ENCODE measurements at places on chromosomes 4 and X.
A peak's percentile ranks its signal among the peaks of the same experiment; 100 is the strongest.

GRCh38 chr4:10085828-10086505, 30.6 kb downstream of the WDR1 start:
- DNase-seq: no peak

GRCh38 chrX:46737041-46737440, 21.9 kb downstream of the SLC9A7 start:
- no peak for DNase-seq

GRCh38 chrX:70527053-70527452, 82.4 kb downstream of the DLG3 start:
- DNase-seq: no peak

DNA sequence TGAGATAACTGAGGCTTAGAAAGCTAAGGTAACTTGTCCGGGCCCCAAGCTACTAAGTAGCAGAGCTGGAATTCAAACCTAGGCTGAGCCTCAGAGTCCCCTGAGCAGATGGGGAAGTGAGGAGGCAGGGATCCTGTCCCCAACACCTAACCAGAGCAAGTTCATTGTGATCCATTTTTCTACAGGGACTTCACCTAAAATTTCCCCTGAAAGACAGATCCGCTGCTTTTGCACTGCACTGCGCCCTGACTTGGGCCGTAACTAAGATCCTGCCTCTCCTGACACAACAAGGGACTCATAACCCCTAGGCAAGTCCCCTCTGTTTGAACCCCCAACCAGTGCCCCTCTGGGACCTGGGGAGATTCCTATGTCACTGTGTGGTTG, 25.6 kb upstream of the MTM1 start:
- no peak for DNase-seq

- DNase-seq: no peak
These were observed 148.7 kb upstream of the KIT start for GRCh38 chr4:54509057-54509456.

DNA sequence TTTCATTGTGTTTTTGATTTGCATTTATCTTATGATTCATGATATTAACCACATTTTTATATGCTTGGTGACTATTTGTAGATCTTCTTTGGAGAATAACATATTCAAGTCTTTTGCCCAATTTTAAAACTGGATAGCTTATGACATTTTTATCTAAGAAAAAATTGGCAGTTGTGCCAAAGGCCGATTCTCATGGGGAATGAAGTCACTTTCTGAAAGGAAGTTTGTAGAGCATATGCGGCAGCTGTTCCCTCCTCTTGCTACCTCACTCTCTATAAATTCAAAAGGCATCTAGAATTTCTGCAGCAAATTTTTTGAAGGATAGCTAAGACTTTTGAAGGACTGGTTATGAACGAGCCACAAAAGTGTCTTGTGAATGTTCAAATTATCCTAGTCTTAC, 2353.5 kb downstream of the ARAP2 start:
- DNase-seq: no peak

GRCh38 chrX:111114806-111115205, 18.8 kb downstream of the PAK3 start:
- DNase-seq: peak; percentile 22

GRCh38 chr4:13368217-13368616, 115.9 kb downstream of the RAB28 start:
- DNase-seq: no peak

- peak; percentile 20 for DNase-seq
These were observed 168.4 kb upstream of the GK2 start for GRCh38 chr4:79576429-79576753.

- no peak for DNase-seq
These were observed 1328.3 kb downstream of the C4orf33 start for GRCh38 chr4:130424211-130424610.

- DNase-seq: no peak
These were observed 35.4 kb downstream of the TBC1D14 start for GRCh38 chr4:6945052-6945409.

DNA sequence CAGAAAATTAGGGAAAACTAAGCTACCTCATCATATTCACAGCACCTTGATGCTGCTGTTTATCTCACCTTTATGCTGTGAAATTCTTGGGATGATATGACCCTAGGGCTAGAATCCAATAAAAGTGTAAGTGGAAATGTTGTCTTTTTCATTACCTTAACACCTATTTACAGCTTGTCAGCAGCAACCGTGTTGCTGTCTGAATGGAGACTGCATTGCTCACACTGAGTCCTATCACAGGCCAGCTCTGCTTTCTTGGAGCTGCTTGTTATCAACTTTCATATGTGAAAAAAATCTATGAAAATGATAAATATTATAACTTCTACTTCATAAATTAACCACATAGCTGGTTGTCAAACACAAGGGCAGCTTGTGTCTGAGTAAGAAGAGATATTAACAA, 789.5 kb downstream of the TECRL start:
- DNase-seq: no peak

DNA sequence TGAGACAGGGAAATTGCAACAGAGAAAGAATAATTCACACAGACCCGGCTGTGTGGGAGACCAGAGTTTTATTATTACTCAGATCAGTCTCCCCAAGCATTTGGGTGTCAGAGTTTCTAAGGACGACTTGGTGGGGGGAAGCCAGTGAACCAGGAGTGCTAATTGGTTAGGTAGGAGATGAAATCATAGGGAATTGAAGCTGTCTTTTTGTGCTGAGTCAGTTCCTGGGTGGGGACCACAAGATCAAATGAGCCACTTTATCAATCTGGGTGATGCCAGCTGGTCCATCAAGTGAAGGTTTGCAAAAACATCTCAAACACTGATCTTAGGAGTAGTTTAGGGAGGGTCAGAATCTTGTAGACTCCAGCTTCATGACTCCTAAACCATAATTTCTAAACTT, 560.7 kb downstream of the ADGRL3 start:
- DNase-seq: no peak

- DNase-seq: no peak
These were observed 11.4 kb downstream of the HSPA4L start for GRCh38 chr4:127793528-127793927.

- DNase-seq: no peak
These were observed 210.5 kb upstream of the NEIL3 start for GRCh38 chr4:177099211-177099610.

DNA sequence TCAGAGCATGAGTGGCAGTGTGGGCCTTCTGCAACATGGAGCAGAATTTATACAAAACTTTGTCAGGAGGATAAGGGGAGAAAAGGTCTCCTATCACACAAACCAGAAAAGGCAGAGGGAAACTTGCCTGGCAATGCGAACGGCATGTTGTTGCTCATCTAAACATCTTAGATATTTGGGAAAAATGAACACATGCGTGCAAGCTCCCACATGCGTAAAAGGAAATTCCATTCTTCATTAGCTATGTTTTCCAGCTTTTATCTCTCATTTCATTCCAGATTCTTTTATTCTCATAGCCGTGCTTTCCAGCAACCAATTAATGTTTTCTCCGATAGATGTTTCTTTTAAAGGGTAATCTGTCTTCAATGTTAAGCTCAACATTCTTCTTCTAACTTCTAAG, 31.3 kb upstream of the GBA3 start:
- no peak for DNase-seq

GRCh38 chrX:101206471-101206870, 13.1 kb upstream of the DRP2 start:
- peak; percentile 23 for DNase-seq

DNA sequence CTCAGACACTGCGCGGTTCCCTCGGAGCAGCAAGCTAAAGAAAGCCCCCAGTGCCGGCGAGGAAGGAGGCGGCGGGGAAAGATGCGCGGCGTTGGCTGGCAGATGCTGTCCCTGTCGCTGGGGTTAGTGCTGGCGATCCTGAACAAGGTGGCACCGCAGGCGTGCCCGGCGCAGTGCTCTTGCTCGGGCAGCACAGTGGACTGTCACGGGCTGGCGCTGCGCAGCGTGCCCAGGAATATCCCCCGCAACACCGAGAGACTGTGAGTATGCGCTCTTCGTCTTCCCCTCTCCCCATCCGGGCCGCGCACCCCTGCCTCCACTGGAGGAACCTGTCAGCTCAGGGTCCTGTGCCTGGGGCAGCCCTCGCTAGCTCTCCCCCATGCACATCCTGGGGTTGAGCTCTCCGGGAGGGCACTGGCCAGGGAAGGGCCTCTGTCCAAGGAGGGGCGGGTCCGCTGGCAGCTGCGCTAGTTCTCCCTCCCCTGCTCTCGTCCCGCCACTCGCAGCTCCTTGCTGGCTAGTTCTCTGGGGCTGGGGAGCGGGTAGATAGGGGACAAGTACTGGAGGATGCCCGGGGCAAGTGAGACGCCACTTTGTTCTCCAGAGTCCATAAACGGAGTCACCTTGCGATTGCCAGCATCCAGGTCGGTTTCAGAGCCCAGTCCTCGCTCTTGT, 2.2 kb downstream of the SLIT2 start:
- no peak for DNase-seq

- DNase-seq: no peak
These were observed 600 bp upstream of the HEPH start for GRCh38 chrX:66163447-66163846.

GRCh38 chr4:114281164-114281960, 301.9 kb upstream of the ARSJ start:
- no peak for DNase-seq

- no peak for DNase-seq
These were observed 245.2 kb downstream of the SPATA18 start for GRCh38 chr4:52296341-52296740.

DNA sequence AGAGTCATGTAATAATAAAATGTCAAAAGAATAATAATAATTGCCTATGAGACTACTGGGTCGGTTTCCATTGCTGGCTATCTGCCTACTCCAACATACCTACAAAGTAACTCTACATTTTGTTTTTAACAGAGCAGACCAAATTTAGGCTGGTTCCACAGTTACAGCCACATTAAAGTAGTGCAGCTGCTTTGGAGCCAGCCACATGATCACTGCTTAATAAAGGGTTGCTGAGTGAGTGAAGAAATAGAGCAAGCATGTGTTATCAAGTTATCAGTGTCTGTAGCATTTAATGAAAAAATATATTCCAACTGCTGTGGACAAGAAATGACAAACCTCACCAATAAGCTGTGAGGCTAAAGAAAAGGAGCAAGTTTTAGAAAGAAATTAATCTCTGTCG, 782.3 kb downstream of the PCDH18 start:
- DNase-seq: no peak

GRCh38 chrX:139475432-139475831, 55.1 kb upstream of the F9 start:
- DNase-seq: no peak

Measured in suppressor macrophage treated with lipopolysaccharide for 1 hour (primary cell).